Cardiac muscle cell (in vitro differentiated cells and primary cell): ENCODE measurements at places on chromosomes 3 and 15. TPM values are rescaled to one million over a fixed set of nuclear protein-coding genes. Genes with fewer than 3 reads are reported as not detected.
A peak's percentile ranks its signal among the peaks of the same experiment; 100 is the strongest.

SELENOT gene
- 69.3 and 74.7 TPM in 2 replicates for total RNA-seq

GRCh38 chr3:167913219-167913835, 177.8 kb downstream of the SERPINI1 start:
- peak; percentile 35 for DNase-seq

DNA sequence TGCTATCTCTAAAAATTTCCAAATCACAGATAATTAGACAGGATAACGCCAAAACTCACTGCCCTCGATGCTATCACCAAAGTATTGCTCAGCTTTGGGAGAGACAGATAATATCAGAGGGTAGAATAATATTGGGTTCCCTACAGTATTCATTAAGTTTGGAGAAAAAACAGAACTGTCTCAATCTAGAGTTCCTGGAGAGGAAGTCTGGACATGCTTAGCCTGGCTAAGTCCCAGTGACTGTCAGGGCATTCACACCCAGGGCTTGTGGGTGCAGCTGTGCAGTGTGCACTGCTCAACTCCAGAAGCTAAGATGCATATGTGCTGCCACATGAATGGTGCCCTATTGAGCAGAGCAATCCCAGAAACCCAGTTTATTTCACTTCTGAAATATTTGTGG, 459.6 kb upstream of the DPH6 start:
- no peak for DNase-seq

DNA sequence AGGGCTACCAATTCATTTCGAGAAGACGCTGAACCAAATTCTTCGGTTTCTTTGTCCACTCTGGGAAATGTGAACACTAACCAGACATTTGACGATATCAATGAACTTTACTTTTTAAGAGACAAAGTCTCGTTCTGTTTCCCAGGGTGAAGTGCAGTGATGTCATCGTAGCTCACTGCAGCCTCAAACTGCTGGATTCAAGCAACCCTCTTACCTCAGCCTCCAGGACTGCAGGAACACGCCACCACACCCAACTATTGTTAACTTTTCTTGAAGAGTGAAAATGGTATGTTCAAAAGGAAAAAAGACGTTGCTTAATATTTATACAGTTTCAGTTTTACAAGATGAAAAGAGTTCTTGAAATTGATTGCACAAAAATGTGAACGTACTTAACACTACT, 30.6 kb downstream of the MB21D2 start:
- DNase-seq, result peak; percentile 70

DNA sequence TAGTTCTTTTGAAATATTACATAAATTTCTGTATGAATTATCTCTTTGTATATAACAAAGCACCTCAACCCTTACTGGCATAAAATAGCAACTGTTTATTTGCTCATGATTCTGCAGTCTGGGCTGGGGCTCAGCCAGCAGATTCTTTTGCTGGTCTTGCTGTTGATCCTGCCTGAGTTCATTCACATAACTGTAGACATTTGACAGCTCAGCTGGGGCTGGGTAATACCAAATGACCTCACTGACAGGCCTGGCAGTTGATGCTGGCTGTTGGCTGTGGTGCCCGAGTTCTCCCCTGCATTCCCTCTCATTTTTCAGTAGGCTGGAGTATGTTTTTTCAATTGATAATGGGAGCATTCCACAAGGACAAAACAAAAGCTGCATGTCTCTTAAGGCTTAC, 449.9 kb upstream of the GOLIM4 start:
- peak; percentile 11 for DNase-seq

DAZL gene
- not detected in 2 replicates for total RNA-seq

GRCh38 chr3:125462722-125463299, 57.2 kb downstream of the SNX4 start:
- no peak for DNase-seq

SLC22A14 gene
- total RNA-seq, result 0.07 and 0.12 TPM in 2 replicates

DNA sequence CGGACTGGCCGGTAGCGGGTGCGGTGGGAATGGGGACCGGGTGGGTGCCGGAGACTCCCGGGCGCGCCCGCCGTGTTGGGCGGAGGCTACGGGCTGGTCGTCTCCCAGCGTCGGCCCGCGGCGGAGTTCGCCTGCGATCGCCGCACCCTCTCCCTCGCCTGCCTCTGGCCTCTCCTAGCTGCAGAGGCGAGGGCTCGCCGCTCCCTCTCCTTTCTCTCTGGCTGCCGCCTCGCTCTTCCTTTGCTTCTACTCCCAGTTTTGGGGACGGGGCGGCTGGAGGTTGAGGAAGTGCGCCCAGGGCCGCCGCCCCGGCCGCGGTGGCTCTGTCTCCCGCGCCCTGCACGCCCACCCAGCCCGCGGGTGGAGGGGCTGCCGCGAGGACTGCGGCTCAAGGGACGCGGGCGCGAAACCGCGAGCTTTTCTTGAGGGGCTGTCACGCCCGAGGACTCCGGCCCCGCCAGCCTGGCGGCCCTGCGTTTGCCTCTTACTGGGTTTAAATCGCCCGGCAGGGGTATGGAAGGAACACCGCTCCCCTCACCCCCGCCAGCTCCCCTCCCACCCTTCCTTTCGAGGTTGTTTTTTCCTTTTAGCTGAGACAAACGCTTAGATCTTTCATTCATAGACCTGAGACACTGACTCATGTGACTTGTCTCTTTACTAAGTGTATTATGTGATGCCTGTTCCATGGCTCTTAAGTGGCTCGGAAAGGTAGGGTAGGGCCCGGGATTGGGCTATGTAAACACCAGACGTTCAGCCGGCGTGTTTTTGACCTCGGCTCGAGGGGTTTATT, 654 bp downstream of the PIK3CA start:
- DNase-seq, result peak; percentile 74

GOLGA8T gene
- 0.99 and 2.1 TPM in 2 replicates for total RNA-seq

- no peak for DNase-seq
Observed at GRCh38 chr15:96052572-96053030, 277.9 kb upstream of the NR2F2 start.

DNA sequence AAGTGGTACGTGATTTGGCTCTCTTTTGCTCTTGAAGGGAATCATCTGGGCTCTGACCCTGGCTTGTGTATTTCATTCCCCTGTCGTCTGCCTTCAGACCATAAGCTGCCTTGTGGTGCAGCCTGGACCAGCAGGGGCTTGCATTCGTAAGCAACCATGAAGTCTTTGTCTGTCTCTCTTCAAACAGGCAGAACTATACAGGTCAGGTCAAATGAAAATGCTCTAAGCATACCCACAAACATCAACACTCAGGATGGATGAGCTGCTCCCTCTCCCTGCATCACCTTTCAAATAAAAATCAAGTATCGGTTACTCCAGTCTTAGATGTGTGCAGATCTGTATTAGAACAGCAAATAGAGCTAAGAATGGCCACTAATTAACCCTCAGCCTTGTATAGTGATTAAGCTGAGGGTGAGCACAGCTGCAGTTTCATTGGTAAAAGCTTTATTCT, 268.6 kb upstream of the UBE2E1 start:
- peak; percentile 81 for DNase-seq

GABRR3 gene
- total RNA-seq, result not detected in 2 replicates

CHL1 gene
- 0.24 TPM in 1 of 2 replicates, not detected in the other for total RNA-seq

SLC27A2 gene
- not detected in 2 replicates for total RNA-seq

KNL1 gene
- total RNA-seq, result 1.7 and 15.2 TPM in 2 replicates

SAMD7 gene
- total RNA-seq, result not detected in 2 replicates

TTLL13 gene
- 0.21 TPM in 2 replicates for total RNA-seq

RBSN gene
- total RNA-seq, result 22.9 and 32.0 TPM in 2 replicates

- DNase-seq, result peak; percentile 62
Observed at GRCh38 chr15:74768771-74769342, 13.0 kb upstream of the CSK start.

WDR6 gene
- 176 and 223 TPM in 2 replicates for total RNA-seq

DNA sequence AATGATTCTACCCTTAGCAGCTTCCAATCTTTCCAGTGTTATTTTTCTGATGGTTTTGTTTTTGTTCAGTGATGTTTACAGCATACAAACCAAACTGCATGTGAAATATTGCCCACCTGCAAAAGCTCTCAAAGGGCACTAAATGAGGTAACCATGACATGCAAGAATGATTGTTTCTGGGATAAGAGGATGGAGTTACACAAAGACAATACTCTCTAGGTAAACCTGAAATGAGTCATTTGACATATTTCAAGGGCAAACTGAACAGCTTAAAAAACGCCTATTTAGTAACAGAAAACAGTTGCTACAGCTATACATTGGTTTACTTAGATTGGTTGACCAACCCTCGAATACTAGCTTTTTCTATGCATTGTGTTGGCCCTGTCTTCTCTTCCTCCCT, 481.7 kb downstream of the ZPLD1 start:
- DNase-seq, result no peak
